ENCODE measurements at places on chromosomes 4 and X.

GRCh38 chr4:48620093-48620492 is 130.0 kb downstream of the ZAR1 start:
- DNase-seq, result no peak

DNA sequence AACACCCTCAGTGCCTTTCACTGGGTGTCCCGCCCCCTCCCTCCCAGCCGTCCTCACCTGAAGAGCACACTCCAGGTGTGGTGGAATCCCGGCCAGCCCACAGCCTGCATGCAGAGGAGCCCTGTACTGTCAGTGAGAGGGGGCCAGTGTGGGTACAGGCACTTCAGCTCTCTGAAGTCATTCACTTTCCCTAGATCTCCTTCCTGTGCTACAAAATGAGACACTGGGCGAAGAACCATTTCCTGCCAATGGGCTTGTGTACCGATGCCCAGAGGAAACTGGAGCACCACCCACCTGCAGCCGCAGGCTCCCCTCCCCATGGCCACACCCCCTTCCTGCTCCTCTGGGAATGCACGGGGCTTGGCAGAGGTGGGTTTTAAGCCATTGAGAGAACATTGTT is 73.9 kb upstream of the C4orf50 start:
- DNase-seq, result no peak

DNA sequence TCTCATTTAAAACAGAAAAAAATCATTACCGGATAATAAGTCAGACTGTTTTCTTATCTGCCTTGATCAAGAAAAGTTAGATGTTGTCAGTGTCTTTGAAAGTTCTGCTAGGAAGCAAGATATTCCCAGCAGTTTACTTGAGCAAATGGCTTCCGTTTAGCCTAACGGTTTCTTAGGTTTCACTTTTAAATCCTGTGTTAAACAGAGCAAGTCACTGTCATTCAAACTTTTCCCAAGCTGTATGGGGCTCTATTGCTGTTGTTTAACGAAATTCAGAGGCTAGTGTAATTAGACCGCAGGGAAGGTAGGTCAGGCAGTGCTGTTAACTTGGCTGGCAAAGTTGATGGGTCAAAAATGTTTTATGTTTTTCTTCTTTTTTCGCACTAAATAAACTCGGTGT is 80.3 kb upstream of the NEIL3 start:
- no peak for DNase-seq

GRCh38 chr4:40992472-40993295 is 221.7 kb downstream of the APBB2 start:
- peak; percentile 5 for DNase-seq

DNA sequence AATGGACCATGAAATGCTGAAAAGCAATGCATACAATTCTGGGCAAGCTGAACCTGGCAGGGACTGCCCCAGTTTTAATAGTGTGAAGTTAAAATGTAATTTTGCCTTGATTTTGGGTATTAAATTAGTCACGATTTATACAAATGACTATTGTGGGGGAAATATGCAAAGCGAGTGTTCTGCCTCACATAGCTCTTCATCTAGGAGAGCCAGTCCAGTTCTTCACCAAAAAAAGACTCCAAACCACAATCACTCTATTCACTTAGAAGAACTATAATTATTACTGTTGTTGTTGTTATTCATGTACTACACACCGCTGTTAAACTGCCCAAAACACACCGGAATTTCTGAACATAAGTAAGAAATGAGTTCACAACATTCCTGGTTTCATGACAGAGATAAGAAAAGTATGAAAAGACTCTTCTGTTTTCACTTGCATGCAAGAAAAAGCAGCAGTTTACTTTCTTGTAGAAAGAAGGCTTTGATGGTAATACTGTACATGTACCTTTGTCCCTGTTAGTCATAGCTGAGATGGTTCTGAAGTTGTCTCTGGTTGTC is 101.9 kb downstream of the QRFPR start:
- no peak for DNase-seq

- DNase-seq, result no peak
These were observed 278.9 kb downstream of the FBXW7 start for GRCh38 chr4:152256996-152257395.

DNA sequence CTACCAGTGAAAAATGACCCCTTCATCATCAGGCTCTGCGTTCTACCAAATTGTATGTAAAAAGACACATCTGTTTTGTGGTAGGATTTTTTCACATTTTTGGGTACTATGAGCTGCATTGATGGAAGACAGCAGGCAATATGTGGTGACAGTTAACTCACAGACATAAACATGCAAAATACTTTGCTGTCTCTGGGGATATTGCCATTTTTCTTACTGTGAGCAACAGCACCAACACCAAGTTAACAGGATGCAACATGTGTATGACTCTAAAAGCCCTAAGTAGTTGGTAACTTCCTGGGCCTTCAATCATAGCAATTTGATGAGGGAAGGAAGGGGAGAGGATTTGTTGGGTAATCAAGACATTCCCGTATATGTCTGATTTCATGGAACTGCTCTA is 56.4 kb upstream of the DRP2 start:
- DNase-seq, result no peak

GRCh38 chr4:155784637-155785036 is 25.8 kb downstream of the GUCY1B1 start:
- DNase-seq, result no peak

- DNase-seq, result no peak
These were observed 206.3 kb upstream of the FGF13 start for GRCh38 chrX:138917781-138918180.

DNA sequence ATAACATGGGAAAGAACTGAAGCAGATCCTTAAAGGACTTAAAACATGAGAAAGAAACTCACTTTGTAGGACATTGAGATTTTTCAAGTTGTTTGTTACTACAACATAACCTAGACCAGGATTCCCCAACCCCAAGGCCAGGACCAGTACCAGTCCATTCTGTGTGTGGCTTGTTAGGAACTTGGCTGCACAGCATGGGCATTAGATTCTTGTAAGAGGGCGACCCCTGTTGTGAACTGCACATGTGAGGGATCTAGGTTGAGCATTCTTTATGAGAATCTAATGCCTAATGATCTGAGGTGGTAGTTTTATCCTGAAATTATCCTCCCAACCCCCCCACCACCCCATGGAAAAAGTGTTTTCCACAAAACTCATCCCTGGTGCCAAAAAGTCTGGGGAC is 566.1 kb downstream of the KCTD8 start:
- no peak for DNase-seq

DNA sequence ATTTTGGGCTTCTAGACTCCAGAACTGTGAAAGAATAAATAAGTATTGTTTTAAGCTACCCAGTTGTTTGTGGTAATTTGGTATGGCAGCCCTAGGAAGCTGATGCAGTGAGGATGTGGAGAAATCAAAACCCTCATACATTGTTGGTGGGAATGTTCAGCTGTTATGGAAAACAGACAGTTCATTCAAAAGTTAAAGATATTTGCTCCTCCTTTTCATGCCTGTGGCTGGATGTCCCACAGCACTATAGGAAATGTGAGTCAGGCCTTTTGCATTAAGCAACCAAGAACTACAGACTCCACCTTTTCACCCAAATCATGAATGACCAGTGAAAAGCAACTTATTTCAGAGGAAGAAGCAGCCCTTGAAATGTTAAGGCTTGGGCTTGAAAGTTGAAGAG is 6.7 kb downstream of the BBS12 start:
- no peak for DNase-seq

DNA sequence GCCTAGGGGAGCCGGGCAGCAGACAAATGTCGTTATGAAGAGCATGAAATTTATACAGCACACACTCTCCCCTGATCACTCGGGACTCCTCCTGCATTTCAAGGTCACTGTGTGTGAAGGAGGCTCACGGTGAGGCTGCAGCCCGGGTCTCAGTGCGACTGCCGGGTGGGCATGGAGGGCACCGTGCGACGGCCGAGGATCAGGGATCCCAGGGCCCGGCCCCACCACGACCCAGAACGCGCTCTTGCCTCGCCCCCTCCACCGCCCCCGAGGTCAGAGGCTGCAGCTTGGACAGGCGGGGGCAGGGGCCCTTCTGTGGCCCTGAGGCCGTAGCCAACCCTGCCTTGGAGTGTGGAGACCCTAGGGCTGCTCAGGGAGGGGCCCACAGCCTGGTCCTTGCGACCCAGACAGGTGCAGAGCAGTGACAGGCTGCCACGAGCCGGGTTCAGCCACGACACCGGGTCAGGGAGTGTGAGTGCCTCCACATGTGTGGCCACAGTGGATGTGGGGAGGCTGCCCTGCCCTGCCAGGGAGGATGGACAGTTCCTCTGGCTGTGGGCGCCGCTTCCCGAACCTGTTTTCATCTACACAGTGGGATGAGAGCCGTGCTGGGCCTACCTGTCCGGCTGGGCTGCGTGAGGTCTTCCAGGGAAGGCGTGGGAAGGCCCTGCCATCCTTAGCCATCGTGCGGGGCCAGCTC is 89.3 kb upstream of the NKX1-1 start:
- no peak for DNase-seq

GRCh38 chr4:122099896-122100295 is 52.2 kb upstream of the BLTP1 start:
- DNase-seq, result no peak

DNA sequence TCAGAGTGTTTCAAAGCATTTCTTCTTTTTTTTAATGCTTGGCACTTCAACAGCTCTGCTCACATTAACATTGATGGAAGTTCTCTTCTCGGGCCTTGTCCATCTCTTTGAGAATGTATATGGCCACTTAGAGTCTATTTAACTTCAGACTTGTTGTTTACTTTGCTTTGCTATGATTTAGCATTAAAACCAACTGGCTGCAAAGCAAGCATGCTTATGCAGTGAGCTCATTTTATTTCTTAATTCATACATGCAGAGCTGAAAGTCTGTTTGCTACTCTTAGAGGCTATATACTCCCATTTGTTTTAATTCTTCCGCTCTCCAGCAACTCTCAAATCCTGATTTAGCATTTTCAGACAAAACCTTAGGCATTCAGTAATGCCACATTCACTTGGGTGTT is 107.6 kb upstream of the PACRGL start:
- no peak for DNase-seq

GRCh38 chr4:164977243-164978164 is at the start of gene TRIM61:
Gene TRIM61 (minus strand): TSS chr4:164977657. CDS start chr4:164970002, 7,655 bp downstream.
- peak; percentile 62 for DNase-seq

DNA sequence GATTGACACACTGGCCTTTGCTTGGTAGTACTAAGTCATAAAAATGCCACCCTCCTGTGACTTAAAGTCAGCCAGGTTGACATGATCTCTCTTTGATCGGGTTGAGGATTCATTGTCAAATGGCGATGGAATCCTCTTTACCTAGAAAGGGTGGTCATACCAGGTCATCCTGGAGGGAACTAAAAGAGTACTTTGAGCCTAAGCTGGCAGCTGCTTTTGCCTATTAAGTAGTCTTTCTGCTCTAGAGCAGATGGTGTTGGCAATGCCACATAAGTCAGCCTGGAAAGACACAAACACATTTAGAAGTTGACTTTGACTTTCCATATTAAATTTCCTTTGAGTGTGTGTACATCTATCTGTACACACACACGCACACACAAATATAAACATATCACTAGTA is 39.2 kb upstream of the C4orf54 start:
- no peak for DNase-seq

DNA sequence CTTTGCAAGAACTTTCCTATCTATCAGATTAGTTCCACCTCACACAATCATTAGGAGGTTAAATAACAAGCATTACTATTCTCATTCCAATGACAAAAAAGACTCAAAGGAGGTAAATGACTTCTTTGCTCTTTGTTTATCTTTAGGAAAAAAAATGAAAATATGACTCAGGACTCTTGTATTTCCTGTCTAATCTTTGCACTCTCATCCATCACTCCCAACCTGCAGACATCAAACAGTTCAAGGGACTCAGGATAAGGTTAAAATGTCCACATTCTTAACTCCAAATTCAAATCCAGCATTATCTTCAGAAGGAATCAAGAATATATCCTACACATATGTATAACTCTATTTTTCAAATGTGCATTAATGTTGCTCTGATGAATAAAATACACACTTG is 139.6 kb downstream of the UNC5C start:
- no peak for DNase-seq

DNA sequence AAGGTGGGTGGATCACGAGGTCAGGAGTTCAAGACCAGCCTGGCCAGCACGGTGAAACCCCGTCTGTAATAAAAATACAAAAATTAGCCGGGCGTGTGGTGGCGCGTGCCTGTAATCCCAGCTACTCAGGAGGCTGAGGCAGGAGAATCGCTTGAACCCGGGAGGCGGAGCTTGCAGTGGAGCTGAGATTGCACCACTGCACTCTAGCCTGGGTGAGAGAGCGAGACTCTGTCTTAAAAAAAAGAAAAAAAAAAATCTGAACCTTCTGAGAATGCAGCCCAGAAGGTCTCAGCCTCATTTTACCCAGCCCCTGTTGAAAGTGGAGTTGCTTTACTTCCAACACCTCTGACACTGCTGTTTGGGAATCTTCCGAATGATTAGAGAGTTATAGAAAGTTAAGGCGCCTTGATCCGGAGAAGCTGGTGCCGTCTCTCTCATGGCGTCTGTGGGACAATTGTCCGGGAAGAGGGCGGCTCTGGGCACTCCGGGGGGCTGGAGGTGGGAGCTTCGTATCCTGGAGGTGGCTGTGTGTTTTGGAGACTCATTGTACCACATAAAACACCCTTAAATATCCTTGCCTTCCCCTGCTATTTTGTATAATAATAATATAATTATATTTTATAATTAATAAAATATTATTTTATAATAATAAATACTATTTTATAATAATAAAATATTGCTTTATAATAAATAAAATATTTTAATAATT is 92.7 kb upstream of the PPP2R3B start:
- DNase-seq, result no peak
